ENCODE measurements at places on chromosomes 4 and X.

DNA sequence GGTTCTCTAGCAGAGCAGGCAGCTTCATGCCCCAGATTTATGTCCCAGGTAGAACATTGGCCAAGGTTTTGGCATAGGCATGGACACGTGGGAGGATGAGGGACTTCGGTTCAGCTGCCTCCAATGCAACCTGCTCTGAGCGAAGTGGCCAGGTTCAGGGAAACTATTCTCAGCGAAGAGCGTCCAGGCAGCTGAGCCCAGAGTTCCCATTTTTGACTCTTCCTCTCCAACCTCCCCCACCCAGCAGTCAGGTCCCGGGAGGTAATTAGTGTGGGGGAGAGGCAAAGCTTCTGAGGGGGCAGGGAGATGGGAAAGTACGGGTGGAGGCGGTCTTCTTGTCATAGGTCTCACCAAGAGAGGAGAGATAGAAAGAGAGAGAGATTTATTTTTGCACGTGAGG lies 1.0 kb downstream of the GABRA4 start:
- DNase-seq: no peak

DNA sequence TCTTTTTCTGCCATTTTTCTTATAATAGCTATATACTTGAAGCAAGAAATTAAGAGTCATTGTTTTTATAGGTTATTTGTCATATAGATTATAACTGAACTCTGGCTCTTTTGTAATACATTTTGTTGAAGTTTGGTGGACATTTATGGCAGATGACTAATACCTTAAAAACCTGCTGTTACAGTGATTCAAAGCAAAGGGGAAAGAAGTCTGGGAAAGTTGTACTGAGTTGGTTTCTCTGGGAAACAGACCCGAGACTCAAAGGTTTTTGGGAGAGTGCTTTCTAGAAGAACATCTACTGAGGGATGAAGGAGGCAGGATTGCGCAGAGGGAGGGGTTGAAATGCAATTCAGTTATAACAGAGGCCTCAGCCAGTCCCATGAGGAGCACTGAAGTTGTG lies 35.9 kb downstream of the NAP1L5 start:
- no peak for DNase-seq

DNA sequence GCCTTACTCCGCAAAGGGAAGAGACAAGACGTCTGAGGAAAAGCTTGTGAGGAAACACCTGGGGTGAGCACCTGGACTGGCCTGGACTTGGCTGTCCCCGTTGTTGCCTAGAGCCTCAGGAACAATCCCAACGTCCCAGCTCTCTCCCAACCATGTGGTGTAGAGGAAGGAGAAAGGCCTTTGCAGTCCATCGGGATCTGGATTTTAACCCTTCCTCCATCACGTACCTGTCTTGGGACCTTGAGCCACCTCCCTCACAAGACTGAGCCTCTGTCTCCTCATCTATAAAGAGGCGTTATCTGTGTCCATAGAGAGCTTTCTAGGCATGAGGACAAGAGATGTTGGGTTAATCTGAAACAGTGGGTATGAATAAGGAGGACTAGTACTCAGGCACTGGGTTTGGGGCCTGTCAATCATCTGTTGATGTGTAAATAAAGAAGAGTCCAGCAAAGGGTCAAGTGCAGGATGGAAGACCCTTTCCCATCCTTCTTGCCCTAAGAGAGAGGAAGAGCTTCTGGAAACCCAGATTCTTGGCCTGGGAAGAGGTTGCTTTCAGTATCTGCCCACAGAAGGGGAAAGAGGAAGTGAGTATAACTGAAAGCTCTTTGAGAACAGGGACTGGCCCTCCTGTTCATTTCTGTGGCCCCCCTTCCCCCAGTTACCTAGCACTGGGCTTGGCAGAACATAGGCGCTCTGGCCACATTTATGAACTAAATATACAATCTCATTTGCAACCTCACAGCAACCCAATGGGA lies 137.1 kb downstream of the PJA1 start:
- no peak for DNase-seq

DNA sequence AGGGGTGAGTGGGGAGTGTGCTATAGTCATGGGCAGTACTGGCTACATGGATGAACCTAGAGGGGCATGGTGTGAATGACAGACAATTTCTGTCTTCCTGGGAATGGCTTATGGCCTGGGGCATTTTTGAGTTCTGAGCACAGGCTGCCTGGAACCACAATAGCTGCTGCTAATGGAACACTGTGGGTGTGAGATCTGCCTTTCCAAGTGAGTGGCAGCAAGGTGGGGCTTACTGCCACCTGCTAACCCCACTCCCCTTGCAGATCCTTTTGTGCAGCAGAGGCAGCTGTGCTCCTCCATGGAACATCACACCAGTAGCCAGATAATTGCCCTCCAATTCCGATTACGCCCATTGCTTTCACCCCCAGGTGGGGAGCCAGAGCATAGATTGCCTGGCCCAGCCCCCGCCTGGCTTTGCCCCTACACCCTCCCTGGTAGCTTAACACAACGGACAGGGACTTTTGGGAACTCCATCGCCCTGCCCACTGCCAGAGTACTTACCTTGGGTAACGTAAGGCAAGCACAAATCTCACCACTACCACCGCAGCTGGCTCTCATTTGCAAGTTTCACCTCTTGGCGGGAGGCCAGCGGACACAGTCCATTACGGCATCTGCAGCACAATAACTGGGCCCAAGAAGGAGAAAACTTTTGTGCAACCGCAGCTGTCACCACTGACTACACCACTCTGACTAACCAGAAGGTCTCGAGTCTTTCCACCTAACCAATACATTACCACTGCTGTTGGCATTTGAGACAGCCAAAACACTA lies 421.2 kb upstream of the NWD2 start:
- DNase-seq: no peak

DNA sequence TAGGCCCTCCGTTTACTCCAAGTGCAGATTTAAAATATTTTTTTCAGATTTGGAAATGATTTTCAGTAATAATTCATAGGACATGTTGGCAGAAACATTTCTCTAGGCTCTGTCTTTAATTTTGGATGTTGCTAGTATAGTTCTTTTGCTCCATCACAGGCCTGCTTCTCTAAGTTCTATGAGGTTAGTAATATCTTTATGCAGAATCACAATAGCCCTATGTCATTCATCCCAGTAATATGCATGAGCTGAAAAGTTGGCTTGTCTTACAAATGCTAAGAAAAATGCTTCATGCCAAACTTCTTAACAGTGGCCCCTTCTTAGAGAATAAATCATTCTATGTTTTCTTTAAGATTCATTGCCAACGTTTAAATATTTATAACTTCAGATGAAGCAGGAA lies 148.3 kb upstream of the TLL1 start:
- DNase-seq: no peak

DNA sequence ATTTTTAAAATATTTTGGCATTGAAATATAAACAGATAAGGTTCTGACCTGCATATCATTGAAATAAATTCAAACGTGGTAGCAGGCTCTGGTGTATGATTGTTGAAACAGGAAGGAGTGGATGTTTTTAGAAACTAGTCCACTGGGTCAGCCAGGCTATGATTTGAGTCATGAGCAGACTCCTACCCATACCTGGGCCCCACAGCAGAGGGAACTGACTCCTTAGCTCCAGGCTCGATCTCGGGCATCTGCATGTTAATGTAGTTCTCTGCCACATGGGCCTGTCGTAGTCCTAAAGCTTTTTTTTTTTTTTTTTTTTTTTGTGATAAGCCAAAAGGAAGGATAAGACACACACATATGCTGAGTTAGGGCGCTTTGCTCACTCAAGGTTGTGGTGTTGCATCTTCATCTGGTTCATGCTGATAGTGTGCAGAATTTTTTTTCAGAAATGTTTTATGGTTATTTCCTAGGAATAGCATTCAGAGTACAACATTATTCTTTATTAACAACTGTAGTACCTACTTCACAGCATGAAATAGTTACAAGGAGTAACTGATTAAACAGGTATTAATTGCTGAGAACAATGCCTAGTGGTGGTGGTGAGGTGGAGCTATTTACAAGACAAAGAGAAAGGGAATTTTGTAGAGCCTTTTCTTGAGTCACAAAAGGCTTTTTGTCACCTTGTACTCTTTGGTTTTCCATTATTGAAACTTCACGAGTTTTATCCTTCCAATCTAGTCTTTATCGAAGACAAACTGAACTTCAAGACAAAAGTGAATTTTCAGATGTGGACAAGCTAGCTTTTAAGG lies 27.3 kb downstream of the OFD1 start:
- DNase-seq: no peak
